ENCODE measurements at places on chromosomes 1 and 21.

DNA sequence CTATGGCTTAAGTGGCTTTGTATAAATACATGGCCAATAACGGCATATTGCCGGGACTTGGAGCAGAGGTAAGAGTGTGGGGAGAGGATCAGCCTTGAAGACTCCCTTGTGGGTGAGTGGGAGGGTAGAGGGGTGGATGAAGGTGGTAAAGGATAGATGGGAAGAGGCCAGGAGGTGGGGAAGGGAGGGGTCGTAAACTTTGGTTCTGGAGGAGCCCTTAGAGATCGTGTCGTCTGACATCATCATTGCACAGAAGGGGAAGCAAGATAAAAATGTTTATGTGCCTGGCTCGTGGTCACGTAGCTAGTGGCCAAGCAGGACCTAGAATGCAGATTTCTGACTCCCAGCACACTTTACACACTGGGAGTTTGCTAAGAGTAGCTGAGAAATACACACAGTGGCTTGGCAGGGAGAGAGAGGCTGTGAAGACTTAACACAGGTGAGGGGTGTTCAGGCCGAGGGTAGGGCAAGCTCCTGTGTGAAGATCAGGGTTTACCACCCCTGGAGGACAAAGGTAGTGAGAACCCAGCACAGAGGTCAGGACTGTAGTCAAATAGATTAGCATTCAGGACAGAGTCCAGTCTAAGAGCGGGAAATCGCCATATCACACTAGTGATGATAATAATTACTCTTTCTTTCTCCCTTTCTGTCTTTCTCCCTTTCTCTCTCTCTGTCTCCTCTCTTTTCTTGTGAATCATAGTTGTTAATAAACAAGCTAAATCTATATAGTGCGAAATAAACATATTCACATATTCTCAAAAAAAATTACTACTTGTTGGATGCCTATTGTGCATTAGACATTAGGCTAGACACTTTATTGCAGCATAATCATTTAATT is 75.5 kb downstream of the LRRC8D start:
- DNase-seq, result peak; percentile 91

DNA sequence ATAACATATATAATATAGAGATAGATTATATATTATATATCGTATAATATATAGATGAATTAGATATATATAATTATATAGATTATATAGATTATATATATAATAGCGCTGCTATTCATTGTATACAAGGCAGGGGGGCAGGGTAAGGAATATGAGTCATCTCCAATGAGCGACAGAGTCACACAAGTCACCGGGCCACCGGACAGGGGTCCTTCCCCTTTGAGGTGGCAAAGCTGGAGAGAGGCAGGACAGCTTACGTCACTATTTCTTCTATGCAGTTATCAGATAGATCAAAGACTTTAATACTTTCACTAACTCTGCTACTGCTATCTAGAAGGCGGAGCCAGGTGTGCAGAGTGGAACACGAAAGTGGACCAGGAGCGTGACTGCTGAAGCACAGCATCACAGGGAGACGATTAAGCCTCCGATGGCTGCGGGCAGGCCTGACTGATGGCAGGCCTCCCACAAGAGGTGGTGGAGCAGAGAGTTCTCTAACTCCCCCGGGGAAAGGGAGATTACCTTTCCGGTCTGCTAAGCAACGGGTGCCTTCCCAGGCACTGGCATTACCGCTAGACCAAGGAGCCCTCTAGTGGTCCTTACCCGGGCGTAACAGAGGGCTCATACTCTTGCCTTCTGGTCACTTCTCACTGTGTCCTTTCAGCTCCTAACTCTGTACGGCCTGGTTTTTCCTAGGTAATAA is 2154.7 kb downstream of the MRPL39 start:
- no peak for DNase-seq

DNA sequence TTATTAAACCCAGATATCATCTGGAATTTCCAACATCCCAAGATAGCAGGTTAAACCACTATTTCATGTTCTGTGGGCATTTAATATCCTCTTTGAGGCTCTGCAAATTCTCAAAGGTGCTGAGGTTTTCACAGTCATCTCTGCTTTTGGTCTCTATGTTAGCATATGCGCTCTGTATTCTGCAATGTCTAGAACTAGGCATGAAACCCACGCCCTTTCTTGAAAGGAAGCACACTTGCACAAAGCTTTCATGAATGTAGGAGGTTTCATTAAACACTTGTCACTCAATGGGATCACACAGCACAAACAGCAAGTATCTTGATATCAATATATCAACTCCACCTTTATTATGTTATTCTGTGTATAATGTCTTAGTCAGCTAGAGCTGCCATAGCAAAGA is 172.0 kb upstream of the USP24 start:
- DNase-seq, result no peak

GRCh38 chr1:29752141-29752540 is 515.8 kb downstream of the PTPRU start:
- DNase-seq, result no peak
